ENCODE measurements at places on chromosomes 13 and 19.

DNA sequence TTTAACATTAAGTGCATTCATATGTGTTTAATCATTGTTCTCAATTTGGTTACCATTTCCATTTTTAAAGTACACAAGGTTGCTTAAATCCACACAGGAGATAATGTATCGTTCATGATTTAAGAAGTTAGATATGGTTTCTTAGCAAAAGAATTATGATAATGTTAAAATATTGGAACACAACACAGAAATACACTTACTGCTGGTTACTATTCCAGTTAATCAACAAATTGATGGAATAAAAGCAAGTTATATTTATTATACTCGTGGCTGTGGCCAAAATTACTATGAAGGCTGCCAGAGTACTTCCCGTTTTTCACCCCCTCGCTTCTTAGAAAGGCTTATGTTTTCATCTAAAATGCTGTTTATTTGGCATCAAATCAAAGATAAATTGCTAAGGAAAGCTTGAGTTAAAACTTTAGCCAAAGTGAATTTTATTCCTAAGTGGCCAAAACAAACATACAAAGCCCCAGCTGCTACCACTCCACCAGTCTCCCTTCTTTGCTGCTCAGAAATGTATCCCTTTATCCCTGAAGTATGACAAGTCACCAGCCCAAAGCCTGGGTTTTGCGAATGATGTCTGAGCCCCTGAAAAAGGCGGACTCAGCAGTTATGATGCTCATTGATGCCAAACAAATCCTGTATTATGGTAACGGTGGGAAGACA, 27.7 kb downstream of the LCP1 start:
- DNase-seq: no peak

DNA sequence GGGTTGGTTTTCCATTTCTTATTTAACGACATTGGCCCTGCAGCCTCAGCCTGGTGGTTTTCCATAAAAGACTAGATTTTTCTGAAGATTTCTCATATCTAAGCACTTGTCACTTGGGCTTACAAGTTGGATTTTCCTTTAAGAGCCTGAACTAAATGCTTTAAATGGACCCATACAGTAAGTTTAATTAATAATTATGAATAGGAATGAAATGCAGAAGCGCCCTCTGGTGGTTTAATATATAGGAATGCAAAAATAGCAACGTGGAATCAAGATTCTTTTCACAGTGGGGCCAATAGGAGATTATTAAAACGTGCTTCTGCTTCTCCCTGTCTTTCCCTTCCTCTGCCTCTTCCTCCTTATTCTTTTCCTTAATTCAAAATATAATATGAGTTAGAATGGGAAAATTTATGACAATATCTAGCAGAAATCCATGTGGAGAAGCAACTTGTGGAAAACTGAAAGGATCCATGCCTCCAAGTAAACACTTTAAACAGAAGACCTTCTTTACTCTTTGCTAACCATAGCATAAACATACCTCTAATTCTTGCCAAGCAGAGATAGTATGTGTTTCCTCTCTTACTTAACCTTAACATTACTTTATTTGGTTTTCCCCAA, 324.0 kb downstream of the GPC5 start:
- peak; percentile 27 for DNase-seq

DNA sequence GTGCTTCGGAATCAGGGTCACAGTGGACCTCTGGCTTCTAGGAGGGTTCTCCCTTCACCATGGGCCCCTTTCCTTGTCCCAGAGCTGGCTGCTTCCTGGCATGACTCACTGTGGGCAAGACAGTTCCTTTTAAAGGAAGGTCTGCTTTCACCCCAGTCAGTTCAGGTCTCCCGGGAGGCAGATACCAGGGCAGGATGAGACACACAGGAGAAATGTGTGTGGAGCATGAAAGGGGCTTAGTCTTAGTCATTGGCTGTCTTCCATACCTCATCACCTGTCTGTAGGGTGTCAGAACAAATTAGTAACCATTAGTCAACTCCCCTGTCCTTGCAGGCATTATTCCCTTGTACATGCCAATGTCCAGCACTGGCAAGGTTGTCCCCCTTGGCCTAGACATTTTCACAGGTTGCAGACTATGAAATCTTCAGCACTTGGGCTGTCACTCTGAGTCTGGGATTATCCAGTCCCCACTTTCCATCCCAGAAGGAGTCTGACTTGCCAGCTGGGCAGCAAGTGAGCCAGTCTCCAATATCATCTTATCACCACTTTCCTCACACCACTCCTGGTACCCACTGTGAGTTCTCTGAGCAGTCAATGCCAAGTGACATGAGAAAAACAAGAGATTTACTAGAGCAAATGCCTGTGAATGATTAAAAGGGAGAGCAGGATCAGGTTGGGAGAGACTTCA, 76.8 kb upstream of the MEDAG start:
- no peak for DNase-seq

- no peak for DNase-seq
Observed at GRCh38 chr13:77878190-77878589, 40.4 kb downstream of the EDNRB start.

DNA sequence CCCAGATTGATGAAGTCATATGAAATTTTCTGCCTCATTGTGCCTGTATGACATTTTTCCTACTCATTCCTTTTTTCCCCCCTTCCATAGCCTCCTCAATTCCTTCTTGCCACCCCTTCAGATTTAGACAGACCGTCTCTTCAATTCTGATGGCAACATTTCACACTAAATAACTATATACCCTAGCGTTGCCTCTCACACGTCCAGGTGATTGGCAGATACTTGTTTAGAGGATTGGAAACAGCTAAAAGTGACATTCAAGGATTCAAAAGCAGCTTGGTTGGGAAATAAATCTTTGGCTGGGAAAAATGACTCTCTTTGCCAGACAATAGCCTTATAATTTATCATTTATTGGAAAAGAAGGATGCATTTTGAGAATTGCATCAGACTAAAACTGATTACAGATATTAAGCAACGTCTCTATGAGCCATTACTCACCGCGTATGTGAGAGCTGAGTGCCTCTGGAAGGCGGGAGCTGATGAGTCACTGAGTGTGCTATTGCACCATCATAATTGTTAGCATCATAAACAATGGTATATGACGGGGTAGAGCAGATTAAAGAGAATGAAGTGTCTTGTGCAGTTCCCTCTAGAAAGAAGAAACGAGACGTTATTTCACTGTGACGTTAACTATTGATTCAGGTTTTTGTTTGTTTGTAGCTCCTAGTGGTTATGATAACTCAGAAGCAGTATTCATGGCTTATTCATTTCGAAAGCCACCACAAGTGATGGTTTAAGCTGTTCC, 61.1 kb upstream of the FAM216B start:
- no peak for DNase-seq

GRCh38 chr19:10899151-10899653, 27.8 kb downstream of the CARM1 start:
- peak; percentile 57 for DNase-seq

GRCh38 chr19:30165228-30165813, 206.9 kb upstream of the ZNF536 start:
- DNase-seq: no peak

DNA sequence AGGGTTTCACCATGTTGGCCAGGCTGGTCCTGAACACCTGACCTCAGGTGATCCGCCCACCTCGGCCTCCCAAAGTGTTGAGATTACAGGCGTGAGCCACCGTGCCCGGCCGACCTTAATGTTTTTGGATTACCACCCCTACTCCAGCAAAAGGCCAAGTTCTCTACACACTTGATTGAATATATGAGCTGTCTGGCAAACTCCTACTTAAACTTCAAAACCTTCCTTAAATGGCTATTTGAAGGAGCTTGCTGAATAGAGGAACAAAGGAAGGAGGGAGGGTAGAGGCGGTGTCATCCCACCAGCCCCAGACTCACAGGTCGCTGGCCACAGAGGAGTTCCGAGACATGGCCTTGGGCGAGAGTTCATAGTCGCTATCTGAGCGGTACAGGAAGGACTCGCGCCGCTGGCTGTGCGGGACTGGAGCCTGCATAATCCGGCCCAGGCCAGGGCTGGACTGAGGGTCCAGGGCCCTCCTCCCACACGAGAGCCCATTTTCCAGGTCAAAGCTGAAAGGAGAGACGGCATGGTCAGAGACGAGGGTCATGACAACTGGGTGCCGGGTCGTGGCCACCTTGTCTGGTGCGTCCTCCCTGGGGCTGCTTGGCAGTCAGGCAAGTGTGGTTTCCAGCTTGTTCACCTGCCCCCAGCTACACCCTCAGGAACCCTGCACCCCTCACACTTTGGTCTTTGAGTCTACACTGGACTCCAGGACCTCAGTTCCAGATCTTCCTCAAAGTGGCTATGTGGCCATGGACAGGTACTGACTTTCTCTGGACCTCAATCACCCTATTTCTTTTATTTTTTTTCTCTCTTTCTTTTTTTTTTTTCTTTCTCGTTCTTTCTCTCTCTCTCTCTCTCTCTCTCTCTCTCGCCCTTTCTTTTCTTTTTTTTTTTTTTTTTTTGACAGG, 4.2 kb downstream of the PDE4C start:
- DNase-seq: no peak
